ENCODE measurements at places on chromosomes 4 and X.

DNA sequence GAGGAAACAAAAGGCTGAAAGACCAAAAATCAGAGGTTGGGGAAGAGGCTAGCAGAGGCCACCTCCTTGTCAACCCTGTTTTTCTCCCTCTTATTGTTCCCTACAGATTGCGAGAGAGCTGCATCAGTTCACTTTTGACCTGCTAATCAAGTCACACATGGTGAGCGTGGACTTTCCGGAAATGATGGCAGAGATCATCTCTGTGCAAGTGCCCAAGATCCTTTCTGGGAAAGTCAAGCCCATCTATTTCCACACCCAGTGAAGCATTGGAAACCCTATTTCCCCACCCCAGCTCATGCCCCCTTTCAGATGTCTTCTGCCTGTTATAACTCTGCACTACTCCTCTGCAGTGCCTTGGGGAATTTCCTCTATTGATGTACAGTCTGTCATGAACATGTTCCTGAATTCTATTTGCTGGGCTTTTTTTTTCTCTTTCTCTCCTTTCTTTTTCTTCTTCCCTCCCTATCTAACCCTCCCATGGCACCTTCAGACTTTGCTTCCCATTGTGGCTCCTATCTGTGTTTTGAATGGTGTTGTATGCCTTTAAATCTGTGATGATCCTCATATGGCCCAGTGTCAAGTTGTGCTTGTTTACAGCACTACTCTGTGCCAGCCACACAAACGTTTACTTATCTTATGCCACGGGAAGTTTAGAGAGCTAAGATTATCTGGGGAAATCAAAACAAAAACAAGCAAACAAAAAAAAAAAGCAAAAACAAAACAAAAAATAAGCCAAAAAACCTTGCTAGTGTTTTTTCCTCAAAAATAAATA, 179.9 kb downstream of the AR start:
- no peak for DNase-seq

DNA sequence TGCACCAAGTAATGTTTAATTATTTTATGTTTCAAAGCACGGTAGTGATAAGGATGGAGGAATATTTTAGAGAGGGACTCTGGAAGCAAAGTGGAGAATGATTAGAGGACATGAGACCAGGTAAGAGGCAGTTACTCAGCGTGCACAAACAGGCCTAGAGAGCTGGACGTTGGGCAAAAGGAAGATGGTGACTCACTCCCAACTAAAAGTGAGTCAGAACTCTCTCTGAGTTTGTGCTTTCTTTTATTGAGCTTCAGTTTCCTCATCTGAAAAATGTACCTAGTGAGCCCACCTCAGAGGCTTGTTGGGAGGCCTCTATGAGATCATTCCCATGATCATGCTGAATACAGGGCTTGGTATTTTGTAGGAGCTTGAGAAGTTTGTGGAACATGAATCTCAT, 1.6 kb upstream of the ZC4H2 start:
- no peak for DNase-seq

DNA sequence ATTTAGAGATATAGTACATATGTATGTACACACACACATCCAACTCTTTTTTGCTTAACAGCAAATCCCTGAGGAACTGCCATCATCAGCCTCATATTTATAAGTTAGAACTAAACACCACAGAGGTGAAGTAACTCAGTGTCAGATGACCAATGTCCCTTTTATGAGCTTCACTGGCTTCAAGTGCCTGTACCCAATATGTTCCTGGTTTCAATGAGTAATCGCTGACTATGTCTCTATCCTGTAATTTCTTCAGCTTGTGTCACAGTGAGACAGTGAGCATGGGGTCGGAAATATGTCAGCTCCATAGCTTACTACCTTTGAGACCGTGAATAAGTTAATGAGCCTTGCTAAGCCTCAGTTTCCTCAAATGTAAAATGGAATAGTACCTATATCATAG, 136.2 kb upstream of the RASGEF1B start:
- no peak for DNase-seq

GRCh38 chr4:24912252-24913118, at the start of gene CCDC149:
TSS of gene CCDC149 (minus strand) at chr4:24913042. CDS start at chr4:24912864, 178 bp downstream.
- DNase-seq: no peak

GRCh38 chr4:47031011-47031678, at the start of gene GABRB1:
TSS of gene GABRB1 (plus strand) at chr4:47031567.
- DNase-seq: peak; percentile 13

DNA sequence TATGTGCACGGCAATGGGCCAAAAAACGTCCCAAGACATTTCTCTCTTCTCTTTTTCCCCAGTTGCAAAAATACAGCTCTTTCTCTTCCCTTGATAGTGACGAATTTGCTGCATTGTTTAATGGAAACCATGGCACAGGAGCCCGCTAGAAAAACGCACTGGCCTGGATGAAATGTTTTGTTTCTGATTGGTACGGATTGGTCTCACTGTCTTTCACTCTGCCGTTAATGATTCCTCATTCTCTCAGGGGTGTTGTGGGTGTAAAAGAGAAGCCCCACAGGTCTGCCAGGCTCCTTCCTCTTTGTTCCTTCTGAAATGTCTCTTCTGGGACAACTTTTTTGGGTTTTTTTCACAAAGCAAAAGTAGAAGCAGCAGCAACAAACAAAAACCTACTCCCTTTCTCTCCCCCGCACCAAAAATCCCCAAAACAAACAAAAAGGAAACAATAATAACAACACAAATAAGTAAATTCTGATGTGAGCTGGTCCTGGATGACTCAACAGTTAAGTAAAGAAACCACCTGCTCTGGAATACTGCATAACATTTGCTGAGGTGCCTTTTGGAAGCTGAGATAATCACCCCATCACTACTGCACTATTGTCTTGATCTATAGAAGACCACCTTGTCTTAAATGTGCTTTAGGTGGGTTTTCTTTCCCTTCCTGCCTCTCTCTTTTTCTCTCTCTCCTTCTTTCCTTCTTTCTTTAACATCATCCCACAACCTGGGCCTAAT, 89.8 kb downstream of the PLAC1 start:
- no peak for DNase-seq

- DNase-seq: no peak
These were observed 75.7 kb downstream of the CPEB2 start for GRCh38 chr4:15077969-15078368.

GRCh38 chr4:61085534-61085933, 114.6 kb upstream of the ADGRL3 start:
- DNase-seq: no peak

GRCh38 chrX:138775517-138775916, 64.0 kb upstream of the FGF13 start:
- no peak for DNase-seq

DNA sequence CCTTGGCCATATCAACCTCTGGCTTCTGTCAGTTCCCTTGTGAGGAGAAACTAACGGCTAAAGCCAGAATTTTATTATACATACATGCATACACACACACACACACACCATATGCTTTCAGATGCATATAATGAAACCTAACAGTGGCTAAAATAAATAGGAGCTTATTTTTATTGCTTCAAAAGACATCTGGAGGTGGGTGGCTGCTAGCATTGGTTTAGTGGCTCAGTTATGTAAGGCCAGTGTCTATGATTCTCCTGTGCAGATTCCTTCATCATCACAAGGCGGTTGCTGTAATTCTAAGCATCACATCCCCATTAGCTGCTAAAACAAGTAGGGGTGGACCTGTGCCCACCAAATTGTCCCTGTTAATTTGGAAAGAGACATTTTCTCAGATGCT, 110.8 kb downstream of the MAPK10 start:
- no peak for DNase-seq

DNA sequence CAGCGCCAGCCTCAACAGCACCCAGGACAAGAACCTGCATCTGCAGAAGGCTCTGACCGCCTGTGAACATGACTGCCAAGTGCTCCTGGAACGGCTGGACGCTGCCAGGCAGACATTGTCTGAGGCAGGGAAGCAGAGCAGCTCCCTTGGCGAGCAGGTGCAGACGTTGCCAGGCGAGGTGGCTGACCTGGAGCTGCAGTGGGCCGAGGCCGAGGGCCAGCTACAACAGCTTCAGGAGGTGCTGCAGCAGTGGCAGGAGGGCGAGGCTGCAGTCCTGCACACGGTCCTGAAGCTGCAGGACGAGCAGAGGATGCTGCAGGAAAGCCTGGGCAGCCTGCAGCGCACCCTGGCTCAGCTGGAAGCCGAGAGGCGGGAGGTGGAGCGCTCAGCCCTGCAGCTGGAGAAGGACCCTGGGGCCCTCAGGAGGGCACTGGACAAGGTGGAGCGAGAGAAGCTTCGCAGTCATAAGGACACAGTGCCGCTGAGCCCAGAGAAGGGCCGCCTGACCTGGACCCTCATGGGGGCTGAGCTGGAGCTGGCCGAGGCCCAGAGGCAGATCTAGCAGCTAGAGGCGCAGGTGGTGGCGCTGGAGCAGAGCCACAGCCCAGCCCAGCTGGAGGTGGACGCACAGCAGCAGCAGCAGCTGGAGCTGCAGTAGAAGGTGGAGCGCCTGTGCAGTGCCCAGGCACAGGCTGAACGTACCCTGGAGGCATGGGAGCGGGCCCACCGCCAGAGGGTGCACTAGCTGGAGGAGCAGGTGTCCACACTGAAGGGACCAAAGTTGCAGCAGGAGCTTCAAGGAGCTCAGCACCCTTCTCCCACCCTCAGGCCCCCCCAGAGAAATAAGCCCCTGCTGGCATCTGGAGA, 16.4 kb downstream of the SMIM10L2A start:
- DNase-seq: no peak

DNA sequence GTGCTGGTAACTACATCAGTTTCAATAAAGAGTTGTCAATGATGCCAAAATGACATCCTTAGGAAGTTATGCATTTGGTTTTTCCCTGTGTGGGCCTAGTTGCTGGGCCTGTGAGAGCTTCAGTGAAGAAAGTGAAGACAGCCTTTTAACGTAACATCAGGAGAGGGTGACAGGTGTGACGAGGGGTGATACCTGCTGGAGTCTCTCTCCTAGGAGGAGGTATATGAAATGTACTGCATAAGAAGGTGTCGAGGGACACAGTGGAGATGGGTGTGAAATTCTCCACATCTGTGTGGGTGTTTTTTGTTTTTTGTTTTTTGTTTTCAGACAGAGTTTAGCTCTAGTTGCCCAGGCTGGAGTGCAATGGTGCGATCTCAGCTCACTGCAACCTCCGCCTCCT, 49.2 kb downstream of the EVC start:
- DNase-seq: no peak

GRCh38 chrX:135436966-135437866, 15.5 kb downstream of the SMIM10L2A start:
- no peak for DNase-seq

DNA sequence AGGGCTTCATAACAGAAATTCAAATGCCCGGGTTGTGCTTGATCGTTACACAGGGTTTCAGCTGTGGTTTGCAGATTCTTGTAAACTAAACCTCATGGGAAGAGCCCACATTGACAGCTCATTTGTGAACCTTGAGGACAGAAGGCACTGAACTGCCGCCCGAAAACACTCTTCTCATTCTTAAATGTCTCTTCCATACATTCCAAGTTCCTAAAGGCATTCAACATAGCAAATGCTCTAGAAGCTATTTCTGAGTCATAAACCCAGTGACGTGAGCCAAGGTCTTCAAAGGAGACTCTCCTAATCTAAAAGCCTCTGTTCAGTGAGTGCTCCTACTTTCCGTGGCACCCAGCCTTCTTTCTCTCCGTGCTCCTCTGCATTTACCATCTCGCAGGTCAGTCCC, 737.8 kb upstream of the FRG1 start:
- DNase-seq: no peak

DNA sequence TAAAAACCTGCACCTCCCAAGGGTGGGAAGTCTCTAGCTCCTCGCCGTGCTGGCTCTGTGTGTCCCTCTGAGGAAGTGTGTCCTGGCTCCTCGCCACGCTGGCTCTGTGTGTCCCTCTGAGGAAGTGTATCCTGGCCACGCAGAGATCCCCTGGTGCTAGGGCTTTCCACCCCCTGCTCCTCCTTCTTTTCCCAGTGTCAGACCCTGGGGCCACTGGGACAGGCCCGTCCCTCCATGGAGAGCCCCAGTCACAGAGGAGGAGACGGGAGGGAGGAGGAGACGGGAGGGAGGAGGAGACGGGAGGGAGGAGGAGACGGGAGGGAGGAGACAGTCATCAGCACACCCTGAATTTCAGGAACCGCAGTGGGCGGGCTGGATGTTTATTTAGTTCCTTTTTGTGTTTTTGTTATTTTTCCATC, 53.8 kb upstream of the HGFAC start:
- no peak for DNase-seq

DNA sequence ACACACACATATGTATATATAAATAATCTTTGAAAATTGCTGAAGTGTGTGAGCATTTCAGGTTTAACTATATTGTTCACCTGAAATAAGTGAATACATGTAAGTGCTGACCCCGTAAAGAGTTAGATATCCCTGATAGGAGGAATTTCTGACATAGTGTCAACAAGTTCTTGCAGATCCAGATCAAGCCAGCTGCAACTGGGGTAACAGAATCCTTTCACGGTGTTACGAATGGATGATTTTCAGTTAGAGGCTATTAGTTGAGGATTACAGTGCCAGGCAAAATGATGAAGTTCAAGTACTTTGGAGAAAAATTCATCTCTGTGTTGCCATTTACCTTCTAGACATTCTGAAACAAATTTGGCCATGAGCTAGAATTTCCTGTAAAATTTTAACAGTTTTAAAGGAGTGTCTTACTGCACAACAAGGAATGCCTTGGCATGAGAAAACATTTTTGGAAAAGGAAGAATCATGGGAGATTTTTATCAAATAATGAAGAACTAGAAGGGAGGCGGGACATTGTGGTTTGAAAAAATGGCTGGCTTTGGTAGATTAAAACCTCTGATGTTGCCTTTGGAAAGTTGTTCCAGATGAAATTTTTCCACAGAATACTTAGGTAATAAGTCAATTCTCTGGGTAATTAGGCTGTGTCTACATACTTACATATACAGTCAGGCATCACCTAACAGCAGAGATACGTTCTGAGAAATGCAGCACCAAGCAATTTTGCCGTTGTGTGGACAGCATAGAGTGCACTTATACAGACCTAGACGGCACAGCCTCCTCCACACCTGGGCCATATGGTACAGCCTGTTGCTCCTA, 84.4 kb upstream of the FAT1 start:
- no peak for DNase-seq

DNA sequence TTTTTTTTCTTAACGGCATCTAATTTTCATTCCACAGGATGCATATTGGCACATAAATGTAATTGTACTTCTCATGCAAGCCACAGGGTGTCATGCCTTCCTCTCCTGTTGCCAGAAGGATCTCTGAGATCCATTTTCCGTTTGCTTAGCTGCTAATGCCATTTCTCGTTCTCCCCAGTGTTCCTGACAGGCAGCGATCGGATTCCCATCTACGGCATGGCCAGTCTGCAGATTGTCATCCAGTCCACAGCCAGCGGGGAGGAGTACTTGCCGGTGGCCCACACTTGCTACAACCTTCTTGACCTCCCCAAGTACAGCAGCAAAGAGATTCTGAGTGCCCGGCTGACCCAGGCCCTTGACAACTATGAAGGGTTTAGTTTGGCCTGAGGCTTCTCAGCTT, 8.9 kb upstream of the NAP1L5 start:
- DNase-seq: no peak

DNA sequence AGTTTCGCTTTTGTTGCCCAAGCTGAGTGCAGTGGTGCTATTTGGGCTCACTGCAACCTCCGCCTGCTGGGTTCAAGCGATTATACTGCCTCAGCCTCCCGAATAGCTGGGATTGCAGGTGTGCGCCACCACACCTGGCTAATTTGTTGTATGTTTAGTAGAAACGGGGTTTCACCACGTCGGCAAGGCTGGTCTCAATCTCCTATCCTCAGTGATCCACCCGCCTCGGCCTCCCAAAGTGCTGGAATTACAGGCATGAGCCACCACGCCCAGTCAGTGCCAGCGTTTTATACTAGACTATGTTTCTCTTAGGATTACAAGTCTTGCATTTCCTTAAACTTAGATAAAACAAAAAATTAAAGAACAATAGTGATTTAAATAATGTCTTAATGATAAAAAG, 13.0 kb downstream of the KLF3 start:
- no peak for DNase-seq

Measured in CD4-positive, alpha-beta T cell treated with Interleukin-1 beta for 1 hour (primary cell).